ENCODE measurements at places on chromosomes 2 and 18.

GRCh38 chr2:122179492-122180165 lies 424.2 kb downstream of the TSN start:
- no peak for DNase-seq

GRCh38 chr2:9329497-9329896 lies 93.8 kb downstream of the ITGB1BP1 start:
- DNase-seq = no peak

DNA sequence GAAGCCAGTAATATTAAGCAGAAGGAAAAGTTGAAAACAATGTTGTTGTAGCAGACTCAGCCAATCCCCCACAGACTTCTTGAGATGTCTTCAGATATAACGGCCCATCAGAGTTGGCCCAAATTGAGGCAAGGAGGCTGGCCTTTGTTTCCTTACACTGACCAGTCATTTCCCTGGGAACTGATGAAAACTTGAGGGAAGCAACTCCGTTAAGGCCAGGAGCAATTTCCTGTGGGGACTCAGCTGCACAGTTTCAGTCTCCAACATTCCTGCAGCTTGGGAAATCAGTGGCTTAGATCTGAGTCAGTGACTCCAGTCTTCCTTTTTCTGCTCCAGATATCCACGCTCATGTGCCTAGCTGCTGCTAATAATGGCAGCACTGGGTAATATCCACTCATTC lies 75.7 kb downstream of the FTCDNL1 start:
- no peak for DNase-seq

GRCh38 chr18:78733762-78734613 lies 245.6 kb upstream of the SALL3 start:
- DNase-seq = no peak

DNA sequence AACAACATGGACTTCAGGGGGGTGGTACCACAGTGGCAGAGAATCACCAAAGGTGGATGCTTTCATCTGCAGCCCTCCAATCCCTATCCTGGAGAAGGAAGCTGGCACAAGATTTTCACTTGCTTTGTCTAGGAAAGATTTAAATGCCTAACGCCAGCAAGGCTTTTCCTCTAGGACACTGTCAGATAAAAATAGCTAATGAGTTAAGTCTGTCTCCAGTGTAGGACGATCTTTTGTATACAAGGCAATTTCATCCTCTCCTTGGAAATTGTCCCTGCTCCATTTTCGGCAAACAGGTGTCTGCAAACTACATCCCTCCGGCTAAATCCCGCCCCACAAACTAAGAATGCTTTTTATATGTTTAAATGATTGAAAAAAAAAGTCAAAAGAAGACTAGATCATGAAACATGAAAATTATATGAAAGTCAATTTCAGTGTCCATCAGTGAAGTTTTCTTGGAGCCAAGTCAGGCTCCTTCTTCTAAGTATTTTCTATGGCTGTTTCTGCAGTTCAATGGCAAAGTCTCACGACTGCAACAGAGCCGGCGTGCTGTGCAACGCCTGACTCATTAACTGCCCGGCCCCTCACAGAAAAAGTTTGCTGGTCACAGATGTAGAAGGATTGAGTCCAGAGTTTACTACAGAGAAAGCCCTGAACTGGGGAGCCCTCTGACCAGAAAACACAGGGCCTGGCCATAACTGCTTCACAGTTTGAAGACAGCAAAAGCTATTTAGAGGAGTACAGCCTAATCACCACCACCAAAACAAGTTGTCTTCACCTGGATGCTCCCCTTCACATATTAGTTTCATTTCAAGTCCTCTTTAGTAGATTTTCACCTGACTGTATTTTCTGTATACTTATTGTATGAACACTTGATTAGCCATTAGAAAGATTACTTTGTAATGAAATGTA lies 52.3 kb downstream of the PIEZO2 start:
- DNase-seq = no peak

GRCh38 chr18:57095884-57096283 lies 51.0 kb upstream of the BOD1L2 start:
- DNase-seq = no peak

DNA sequence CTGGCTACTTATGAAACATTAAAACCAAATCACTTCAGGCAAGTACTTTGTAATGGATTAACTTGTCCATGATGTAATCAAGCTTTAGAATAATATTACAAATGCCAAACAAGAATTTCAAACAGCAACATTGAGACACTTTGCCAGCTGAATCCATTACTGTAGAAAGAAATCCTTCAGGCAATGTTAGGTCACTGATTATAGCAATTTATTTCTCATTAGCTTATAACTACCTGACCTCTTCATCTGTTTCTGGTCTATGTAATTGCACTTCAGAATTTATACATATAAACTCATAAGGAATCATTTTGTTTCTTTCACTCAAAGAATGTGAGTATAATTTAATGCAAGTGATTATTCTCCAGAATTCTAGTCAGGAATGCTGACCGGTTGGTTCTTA lies 692.6 kb upstream of the TMEFF2 start:
- no peak for DNase-seq

DNA sequence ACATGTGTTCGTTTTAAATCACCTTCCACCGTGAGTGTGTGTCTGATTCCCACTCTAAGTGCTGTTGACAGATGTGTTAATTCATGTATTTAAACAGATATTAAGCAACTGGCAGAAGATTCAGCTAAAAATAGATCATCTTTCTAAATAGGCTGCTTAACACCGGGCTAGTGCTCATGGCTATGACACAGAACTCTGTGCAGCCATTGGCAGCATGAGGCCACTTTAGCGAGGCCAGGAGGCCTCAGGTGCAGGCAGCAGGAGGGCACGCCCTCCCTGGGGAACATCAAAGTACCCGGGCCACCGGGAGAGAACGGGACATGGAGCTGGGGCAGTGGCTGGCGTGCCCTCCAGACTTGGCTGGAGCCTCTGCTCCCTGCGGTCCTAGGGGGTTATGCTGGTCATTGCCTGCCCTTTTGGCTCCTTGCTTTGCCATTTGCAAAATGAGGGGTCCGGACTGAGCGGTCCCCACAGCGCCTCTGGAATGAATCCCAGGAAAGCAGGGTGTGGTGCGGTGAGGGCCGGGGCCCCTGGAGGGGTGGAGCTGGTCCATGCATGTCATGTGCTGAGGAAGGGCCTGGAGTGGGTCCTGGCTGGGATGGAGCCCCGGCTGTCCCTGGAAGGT lies 62.8 kb upstream of the HDAC4 start:
- no peak for DNase-seq

- DNase-seq = no peak
Observed at GRCh38 chr2:208182835-208183234, 7.0 kb downstream of the C2orf80 start.

- no peak for DNase-seq
Observed at GRCh38 chr2:148746973-148747372, 102.4 kb downstream of the EPC2 start.

- DNase-seq = no peak
Observed at GRCh38 chr2:164898475-164898874, 56.9 kb downstream of the SLC38A11 start.

DNA sequence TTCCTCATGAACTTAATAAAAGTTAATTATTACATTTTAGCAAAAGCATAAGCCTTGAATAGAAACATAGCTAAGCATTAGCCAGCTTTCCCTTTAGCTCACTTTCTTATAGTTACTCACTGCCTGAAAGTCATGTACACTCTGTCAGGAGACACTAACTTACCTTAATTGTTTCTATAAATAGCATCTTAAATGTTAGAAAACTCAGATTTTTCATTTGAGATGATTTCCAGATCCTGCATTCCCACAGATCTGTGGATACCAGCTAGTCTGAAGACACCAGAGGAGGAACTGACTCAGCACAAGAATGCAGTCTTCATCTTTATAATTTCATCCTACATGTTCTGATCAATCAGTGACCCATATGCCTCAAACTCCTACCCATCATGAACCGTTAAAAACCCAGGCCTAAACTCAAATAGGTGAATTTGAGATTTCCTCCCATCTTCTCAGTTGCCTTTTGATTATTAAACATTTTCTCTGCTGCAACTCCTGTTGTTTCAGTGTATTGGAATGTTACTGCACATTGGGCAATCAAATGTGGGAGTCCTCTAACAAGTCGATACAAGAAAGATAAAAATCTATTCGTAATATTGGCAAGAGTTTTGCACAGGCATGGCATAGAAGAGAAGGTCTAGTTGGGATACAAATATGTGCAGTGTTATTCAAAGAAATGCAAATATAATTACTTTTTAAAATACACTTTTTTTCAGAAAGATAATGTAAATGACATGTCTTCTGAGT lies 857.4 kb upstream of the CDH2 start:
- DNase-seq = no peak

DNA sequence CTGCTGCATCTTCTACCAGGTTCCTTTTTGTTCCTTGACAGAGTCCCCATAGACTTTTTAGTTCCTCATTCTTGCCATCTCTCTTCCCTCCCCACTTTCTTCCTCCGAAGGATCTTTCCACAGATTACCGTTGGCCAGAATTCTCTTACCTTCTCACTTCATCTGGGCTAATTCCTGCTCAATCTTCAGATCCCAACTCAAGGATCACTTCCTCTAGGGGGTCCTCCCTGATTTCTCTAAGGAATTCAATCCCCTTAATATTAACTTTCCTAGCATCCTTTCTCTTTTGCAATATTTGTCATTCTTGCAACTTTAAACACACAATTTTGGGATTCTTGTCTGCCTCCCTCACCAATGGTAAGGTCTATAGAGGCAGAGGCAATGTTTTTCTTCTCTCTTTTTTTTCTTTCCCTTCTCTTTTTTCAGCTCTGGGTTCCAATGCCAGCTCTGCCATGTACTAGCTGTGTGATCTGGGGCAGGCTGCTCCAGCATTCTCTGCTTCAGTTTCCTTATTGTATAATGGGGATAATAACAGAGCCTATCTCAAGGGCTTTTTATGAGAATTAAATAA lies 5.4 kb upstream of the KCNE4 start:
- DNase-seq = no peak

DNA sequence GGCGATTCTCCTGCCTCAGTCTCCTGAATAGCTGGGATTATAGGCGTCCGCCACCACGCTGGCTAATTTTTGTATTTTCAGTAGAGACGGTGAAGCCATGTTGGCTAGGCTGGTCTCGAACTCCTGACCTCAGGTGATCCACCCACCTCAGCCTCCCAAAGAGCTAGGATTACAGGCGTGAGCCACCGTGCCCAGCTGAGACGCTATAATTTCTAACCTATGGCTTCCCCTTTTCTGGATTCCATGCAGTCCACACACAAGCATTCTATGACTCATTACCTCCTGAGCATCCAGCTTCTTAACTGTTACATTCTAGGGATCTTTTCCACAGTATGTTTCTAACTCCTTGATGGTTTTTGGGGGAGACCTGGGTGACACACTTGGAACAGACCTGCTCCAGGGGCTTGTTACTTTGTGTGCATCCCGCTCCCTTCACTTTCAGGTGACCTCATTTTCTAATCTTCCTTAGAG lies 11.8 kb upstream of the KCMF1 start:
- DNase-seq = no peak

DNA sequence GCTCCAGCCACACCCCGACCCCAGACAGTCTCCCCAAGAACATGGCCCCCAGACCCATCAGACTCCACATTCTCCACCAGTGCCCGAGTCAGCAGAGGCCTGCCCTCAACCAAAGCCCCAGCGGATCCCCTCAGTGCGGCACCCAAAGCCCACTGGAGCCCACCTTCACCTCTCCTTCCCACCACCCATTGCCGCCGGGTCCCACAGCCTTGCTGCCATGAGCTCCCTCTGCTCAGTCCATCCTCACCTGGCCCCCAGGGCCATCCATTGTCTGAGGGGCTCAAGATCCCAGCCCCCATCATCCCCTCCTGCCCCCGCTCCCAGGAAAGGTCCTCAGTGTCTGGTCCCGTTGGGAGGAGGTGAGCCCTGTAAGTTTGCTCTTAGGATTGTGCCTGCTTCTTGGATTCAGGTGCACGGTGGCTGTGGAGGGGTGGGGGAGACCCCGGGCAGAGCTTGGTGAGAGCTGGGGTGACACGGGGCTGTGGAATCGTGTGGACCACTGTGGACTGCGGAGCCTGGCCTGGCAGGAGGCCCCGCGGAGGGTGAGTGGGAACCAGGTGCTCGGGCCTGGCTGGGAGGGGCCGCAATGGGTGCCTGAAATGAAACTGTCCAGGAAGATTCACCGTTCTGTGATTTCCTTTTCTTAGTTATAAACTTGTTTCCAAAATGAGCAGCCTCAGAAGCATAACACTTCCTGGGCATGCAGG lies 32.7 kb upstream of the GPC1 start:
- no peak for DNase-seq

- no peak for DNase-seq
Observed at GRCh38 chr2:126244937-126245336, 411.0 kb upstream of the GYPC start.

Measured in effector memory CD8-positive, alpha-beta T cell (primary cell).